Liver (tissue), 10 donors: ENCODE measurements at places on chromosomes 12 and 14.
A peak's percentile ranks its signal among the peaks of the same experiment; 100 is the strongest.

DNA sequence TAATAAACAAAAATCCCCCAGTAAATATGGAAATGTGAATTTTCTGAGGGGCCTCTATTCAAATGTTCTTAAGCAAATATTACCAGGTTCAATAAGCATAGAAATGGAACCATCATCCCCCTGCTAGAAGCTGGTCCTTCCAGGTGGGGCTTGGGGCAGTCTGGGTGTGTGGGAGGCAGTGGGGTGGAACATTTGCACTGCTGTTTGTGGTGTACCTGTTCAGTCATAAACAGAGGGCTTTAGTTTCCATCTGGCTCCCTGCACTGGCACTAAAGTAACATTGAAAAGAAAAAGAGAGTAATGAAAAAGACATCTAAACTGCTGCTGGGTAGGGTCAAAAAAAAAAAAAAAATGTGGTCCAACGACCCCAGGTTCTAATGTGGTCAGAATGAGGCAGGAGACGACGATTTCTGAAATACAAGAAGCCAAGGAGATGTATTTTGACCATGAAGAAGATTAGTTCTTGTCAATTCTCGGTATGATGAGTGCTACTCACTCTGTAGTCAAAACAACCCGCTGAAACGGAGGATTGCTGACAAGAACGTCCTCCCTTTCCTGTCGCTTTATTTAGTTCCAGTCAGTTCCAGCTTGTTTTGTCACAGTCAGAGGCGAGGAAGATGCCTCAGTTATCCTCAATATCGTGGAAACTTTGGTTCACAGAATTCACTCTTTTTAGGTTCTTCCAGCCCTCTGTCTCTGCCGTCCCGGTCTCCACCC is 44.2 kb upstream of the MANSC4 start:
- no peaks in the 10 kb centered on the region for H3K27me3 ChIP-seq
- no peak overlapping the region for H3K27ac ChIP-seq
- peaks cover 3% of the 10 kb centered on the region for H3K4me1 ChIP-seq
- H3K4me3 ChIP-seq: no peak overlapping the region
- no peak for DNase-seq

GRCh38 chr14:29216268-29217232 is 450.0 kb downstream of the FOXG1 start:
- no peak overlapping the region for H3K4me3 ChIP-seq
- H3K27ac ChIP-seq: no peak overlapping the region
- H3K4me1 ChIP-seq: no peaks in the 10 kb centered on the region
- no peak for DNase-seq
- no peaks in the 10 kb centered on the region for H3K36me3 ChIP-seq

- DNase-seq: no peak
- H3K4me1 ChIP-seq: no peaks in the 10 kb centered on the region
- H3K36me3 ChIP-seq: no peaks in the 10 kb centered on the region
- no peaks in the 10 kb centered on the region for H3K27me3 ChIP-seq
- H3K4me3 ChIP-seq: no peak overlapping the region
- no peak overlapping the region for H3K27ac ChIP-seq
These were observed 18.0 kb upstream of the PRPF39 start for GRCh38 chr14:45065956-45066355.

GRCh38 chr14:89041257-89041582 is 216.8 kb downstream of the TTC8 start:
- peaks cover 22% of the 10 kb centered on the region for H3K4me1 ChIP-seq
- DNase-seq: peak; percentile 46
- no peaks in the 10 kb centered on the region for H3K27me3 ChIP-seq
- no peak overlapping the region for H3K4me3 ChIP-seq
- H3K27ac ChIP-seq: peak overlapping the region; percentile 93

DNA sequence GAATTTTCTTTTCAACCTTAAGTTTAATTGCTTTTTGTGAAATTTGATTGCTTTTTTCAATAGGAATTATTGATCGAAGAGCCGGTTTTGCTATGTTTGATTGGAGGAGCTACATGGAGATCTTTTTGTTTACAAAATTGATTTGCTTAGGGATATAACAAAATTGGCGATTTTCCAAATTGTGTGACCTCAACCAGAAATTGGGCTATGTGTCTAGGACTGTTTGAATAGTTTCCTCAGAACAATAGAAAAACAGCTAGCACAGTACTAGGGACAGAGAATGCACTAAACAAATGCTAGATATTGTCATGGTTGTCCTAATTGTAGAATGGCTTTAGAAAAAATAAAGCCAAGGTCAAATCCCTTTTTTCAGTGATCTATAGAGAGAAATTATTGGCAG is 2.4 kb downstream of the SLC17A8 start:
- no peaks in the 10 kb centered on the region for H3K27me3 ChIP-seq
- H3K36me3 ChIP-seq: no peaks in the 10 kb centered on the region
- no peak for DNase-seq
- H3K4me3 ChIP-seq: no peak overlapping the region
- H3K4me1 ChIP-seq: peaks cover 6% of the 10 kb centered on the region

- no peak for DNase-seq
- peaks cover 2% of the 10 kb centered on the region for H3K36me3 ChIP-seq
- H3K27ac ChIP-seq: no peak overlapping the region
- no peaks in the 10 kb centered on the region for H3K27me3 ChIP-seq
- H3K4me1 ChIP-seq: no peaks in the 10 kb centered on the region
- no peak overlapping the region for H3K4me3 ChIP-seq
These were observed 41.6 kb downstream of the ATXN2 start for GRCh38 chr12:111557271-111558106.

DNA sequence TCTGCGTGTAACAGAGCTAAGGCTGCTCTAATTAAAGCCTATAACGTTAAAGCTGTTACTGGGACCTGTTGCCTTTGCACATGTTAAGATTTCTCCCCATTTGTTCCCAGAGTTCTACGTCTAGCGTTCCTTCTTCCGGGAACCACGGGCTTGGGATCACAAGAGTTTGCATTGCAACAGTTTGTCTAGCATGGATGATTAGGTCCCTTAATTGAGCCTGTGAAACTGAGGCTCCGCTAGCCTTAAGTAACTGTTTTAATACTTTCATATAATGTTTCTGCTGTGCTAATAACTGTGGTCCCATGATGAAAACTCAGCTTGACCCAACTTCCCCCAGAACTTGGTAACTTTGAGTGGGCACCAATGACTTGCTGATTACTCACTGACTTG is 16.7 kb upstream of the LYZ start:
- peak overlapping the region; percentile 69 for H3K4me3 ChIP-seq
- H3K36me3 ChIP-seq: no peaks in the 10 kb centered on the region
- H3K4me1 ChIP-seq: peaks cover 28% of the 10 kb centered on the region

- H3K27ac ChIP-seq: no peak overlapping the region
- no peaks in the 10 kb centered on the region for H3K4me1 ChIP-seq
- H3K4me3 ChIP-seq: no peak overlapping the region
- DNase-seq: no peak
- H3K36me3 ChIP-seq: no peaks in the 10 kb centered on the region
- H3K27me3 ChIP-seq: no peaks in the 10 kb centered on the region
These were observed 446.5 kb upstream of the MIS18BP1 start for GRCh38 chr14:45699471-45699870.

- H3K4me3 ChIP-seq: no peak overlapping the region
- H3K27me3 ChIP-seq: no peaks in the 10 kb centered on the region
- H3K27ac ChIP-seq: no peak overlapping the region
These were observed 48.3 kb upstream of the ZFP36L1 start for GRCh38 chr14:68841016-68841809.

DNA sequence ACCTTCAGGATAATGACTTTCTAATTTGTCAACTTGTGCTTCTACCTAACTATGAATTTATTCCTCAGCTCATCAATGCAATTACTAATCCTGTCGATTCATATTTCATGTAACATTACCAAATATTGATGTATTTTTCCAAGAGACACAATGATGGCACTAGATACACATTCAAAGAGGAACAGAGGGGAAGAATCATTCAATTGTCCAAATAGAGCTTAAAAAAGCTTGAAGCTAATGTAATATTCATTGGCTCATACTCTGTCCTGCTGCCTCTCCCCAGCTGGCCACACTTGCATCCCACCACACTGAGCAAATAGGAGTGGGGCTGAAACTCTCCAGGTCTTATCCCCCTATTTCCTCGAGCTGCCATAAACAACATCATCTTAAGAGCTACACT is 9.3 kb downstream of the TESPA1 start:
- no peak overlapping the region for H3K4me3 ChIP-seq
- H3K4me1 ChIP-seq: no peaks in the 10 kb centered on the region
- no peak overlapping the region for H3K27ac ChIP-seq
- no peaks in the 10 kb centered on the region for H3K27me3 ChIP-seq

GRCh38 chr14:32370714-32371113 is 41.6 kb downstream of the AKAP6 start:
- DNase-seq: no peak
- H3K4me3 ChIP-seq: no peak overlapping the region
- no peaks in the 10 kb centered on the region for H3K4me1 ChIP-seq
- no peaks in the 10 kb centered on the region for H3K36me3 ChIP-seq

- no peak for DNase-seq
- no peak overlapping the region for H3K4me3 ChIP-seq
- no peaks in the 10 kb centered on the region for H3K36me3 ChIP-seq
- H3K27me3 ChIP-seq: no peaks in the 10 kb centered on the region
- no peak overlapping the region for H3K27ac ChIP-seq
These were observed 7.3 kb downstream of the POMT2 start for GRCh38 chr14:77313371-77313770.

DNA sequence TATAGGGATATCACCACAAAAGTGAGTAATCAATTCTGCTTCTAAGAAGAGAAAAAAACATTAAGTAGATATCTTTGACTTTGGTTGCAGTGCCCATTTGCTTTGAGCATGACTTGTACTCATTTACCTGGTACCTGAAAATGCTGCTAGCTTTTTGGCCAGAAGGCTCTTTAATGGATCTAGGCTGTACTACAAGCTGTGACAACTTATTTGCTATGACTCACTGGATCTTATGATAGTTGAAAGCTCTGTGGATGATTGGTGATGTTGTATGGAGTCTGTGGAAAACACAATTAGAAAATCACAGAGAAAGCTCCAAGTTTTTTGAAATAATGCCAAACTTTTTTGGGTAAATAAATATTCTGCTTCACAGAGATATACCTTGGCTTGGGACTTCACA is 960.9 kb upstream of the FBXO33 start:
- no peak for DNase-seq
- H3K27me3 ChIP-seq: no peaks in the 10 kb centered on the region
- H3K27ac ChIP-seq: no peak overlapping the region
- no peaks in the 10 kb centered on the region for H3K4me1 ChIP-seq

GRCh38 chr12:26471560-26471959 is 276.2 kb downstream of the SSPN start:
- peaks cover 4% of the 10 kb centered on the region for H3K36me3 ChIP-seq
- no peaks in the 10 kb centered on the region for H3K27me3 ChIP-seq
- H3K4me3 ChIP-seq: no peak overlapping the region
- no peak overlapping the region for H3K27ac ChIP-seq

GRCh38 chr14:60753264-60754119 is 18.9 kb downstream of the MNAT1 start:
- H3K4me3 ChIP-seq: no peak overlapping the region
- H3K27ac ChIP-seq: no peak overlapping the region
- no peaks in the 10 kb centered on the region for H3K36me3 ChIP-seq
- no peaks in the 10 kb centered on the region for H3K27me3 ChIP-seq

GRCh38 chr14:88348546-88348945 is 25.5 kb upstream of the KCNK10 start:
- H3K36me3 ChIP-seq: no peaks in the 10 kb centered on the region
- H3K27ac ChIP-seq: no peak overlapping the region
- DNase-seq: no peak
- no peak overlapping the region for H3K4me3 ChIP-seq
- no peaks in the 10 kb centered on the region for H3K4me1 ChIP-seq

DNA sequence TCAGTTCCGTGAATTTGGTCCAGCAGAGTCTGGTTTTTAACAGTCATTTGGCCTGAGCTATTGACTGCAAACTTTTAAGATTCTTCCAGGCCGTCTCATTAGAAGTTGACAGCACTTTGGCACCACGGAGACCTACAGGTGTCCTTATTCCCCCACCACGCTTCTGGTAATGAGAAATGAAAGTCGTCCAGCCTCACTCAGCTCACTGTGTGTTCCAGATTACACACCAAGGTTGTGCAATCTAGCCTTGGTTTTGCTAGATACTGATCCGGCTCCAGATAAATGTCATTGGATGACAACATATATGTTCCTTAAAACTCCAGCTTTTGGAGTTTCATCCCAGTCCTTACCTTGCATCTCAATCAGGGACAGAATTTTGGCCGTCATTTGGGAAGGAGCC is 210.4 kb downstream of the CHST11 start:
- H3K27me3 ChIP-seq: no peaks in the 10 kb centered on the region
- DNase-seq: no peak
- peaks cover 15% of the 10 kb centered on the region for H3K4me1 ChIP-seq
- no peaks in the 10 kb centered on the region for H3K36me3 ChIP-seq
- H3K27ac ChIP-seq: no peak overlapping the region
- H3K4me3 ChIP-seq: no peak overlapping the region

- H3K36me3 ChIP-seq: no peaks in the 10 kb centered on the region
- H3K27ac ChIP-seq: no peak overlapping the region
- H3K27me3 ChIP-seq: peaks cover 19% of the 10 kb centered on the region
- H3K4me1 ChIP-seq: peaks cover 23% of the 10 kb centered on the region
These were observed 2.8 kb downstream of the NXPH4 start for GRCh38 chr12:57219205-57219992.

GRCh38 chr12:121968876-121969275 is 50.5 kb downstream of the CFAP251 start:
- no peak overlapping the region for H3K27ac ChIP-seq
- no peak for DNase-seq
- no peak overlapping the region for H3K4me3 ChIP-seq
- no peaks in the 10 kb centered on the region for H3K4me1 ChIP-seq
